A549 treated with ZK216348 at 1 μM for 4 hours (cell line): ENCODE measurements at places on chromosomes 4 and X. TPM values are rescaled to one million over a fixed set of nuclear protein-coding genes. Genes with fewer than 3 reads are reported as not detected.

The LAS1L gene
- total RNA-seq = 60.3 to 74.0 TPM (median 70.2 TPM) in 5 replicates

The SERTM2 gene
- not detected in 5 replicates for total RNA-seq

The VEGFD gene
- 0.20 to 0.58 TPM (median 0.47 TPM) in 5 replicates for total RNA-seq

The RAB39B gene
- 0.63 to 0.78 TPM (median 0.69 TPM) in 5 replicates for total RNA-seq

The EREG gene
- 13.3 to 34.4 TPM (median 26.5 TPM) in 5 replicates for total RNA-seq

The SNCA gene
- 0.20 to 0.74 TPM (median 0.39 TPM) in 3 of 5 replicates, not detected in the others for total RNA-seq

The ADH1C gene
- not detected in 5 replicates for total RNA-seq

The GPC3 gene
- total RNA-seq = not detected in 5 replicates

The ANKRD37 gene
- total RNA-seq = 1.8 to 4.1 TPM (median 3.4 TPM) in 5 replicates

The NCBP2L gene
- not detected in 5 replicates for total RNA-seq

The SPANXC gene
- total RNA-seq = 0.74 to 2.4 TPM (median 0.76 TPM) in 3 of 5 replicates, not detected in the others

The SPARCL1 gene
- not detected in 5 replicates for total RNA-seq

The FAM184B gene
- 0.02 to 0.07 TPM (median 0.04 TPM) in 5 replicates for total RNA-seq

The TRIML2 gene
- total RNA-seq = 45.0 to 76.9 TPM (median 54.9 TPM) in 5 replicates

The IL13RA1 gene
- total RNA-seq = 40.5 to 63.9 TPM (median 57.5 TPM) in 5 replicates

The SORBS2 gene
- total RNA-seq = 0.27 to 0.97 TPM (median 0.69 TPM) in 4 of 5 replicates, not detected in the other

The ANOS1 gene
- 0.04 to 0.32 TPM (median 0.10 TPM) in 4 of 5 replicates, not detected in the other for total RNA-seq

The NR0B1 gene
- 26.1 to 36.6 TPM (median 26.9 TPM) in 5 replicates for total RNA-seq

The F11 gene
- not detected in 5 replicates for total RNA-seq

The SSX4 gene
- total RNA-seq = not detected in 5 replicates

The SMIM43 gene
- total RNA-seq = 0.13 to 0.33 TPM (median 0.25 TPM) in 4 of 5 replicates, not detected in the other

The NEUROG2 gene
- total RNA-seq = not detected in 5 replicates

The CCDC120 gene
- 2.1 to 4.9 TPM (median 3.8 TPM) in 5 replicates for total RNA-seq

The MAGEA4 gene
- not detected in 5 replicates for total RNA-seq

The PABPC1L2B gene
- not detected in 5 replicates for total RNA-seq

The NAP1L2 gene
- 0.73 to 1.7 TPM (median 1.0 TPM) in 5 replicates for total RNA-seq

The MTTP gene
- not detected in 5 replicates for total RNA-seq

The PABPC4L gene
- total RNA-seq = 0.02 to 0.10 TPM (median 0.07 TPM) in 4 of 5 replicates, not detected in the other

The OTUD6A gene
- total RNA-seq = not detected in 5 replicates

The F8A3 gene
- 0.38 to 2.1 TPM (median 1.0 TPM) in 5 replicates for total RNA-seq

The STS gene
- 1.6 to 2.3 TPM (median 2.0 TPM) in 5 replicates for total RNA-seq

The TGIF2LX gene
- not detected in 5 replicates for total RNA-seq
